ENCODE measurements at places on chromosomes 3 and 15.

DNA sequence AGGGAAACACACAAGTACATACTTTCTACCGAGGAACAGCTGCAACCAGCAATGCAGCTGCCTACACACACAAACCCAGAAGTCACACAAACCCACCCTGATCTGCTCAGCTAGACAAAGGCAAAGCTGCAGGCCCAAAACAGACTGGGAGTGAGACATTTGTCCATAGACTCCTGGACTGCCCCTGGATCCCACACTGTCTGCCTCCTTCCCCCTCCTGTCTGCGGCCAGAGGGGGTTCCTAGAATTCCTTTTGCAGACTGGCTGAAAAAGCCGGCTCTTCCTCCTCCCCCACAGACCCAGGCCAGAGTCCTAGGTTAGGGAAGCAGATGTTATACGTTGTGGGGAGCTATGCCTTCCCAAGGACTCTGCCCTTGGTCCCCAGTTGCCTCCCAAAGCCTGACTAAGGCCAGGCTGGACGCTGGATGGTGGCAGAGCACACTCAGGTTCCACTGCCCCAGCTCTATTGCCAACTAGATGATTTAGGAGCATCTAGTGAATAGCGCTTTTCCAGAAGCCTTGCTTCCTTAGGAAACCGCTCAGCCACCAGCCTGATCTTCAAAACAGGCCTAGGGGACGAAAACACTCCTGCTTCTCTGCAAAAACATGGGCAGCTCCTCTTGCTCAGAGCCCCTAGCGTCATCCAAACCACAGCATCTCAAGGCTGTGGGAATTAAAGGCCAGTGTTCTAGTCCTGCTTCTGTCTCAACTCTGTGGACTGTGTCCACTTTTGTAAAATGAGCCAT, 37.4 kb upstream of the CILP start:
- DNase-seq, result no peak

- DNase-seq, result no peak
Observed at GRCh38 chr3:72655131-72655551, 193.1 kb downstream of the SHQ1 start.

DNA sequence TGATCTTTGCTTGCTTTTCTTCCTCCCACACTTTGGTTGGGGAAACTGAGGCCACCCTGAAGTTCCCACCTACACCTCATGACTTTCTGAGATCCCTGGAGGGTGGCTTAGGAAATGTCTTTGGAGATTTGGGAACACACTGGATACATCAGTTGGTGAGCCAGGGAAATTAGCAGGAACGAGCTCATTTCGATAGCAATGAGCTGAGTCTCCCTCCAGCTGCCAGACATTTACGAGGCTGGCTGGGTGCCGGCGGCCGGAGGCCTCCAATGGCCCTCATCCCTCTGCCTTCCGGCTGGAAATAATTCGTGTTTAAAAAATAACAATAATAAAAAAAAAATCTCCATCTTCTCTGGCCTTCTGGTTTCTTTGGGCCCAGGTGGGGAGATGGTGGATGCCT, 38.8 kb downstream of the SMAD6 start:
- no peak for DNase-seq

GRCh38 chr3:17808994-17809393, 66.6 kb upstream of the TBC1D5 start:
- no peak for DNase-seq

GRCh38 chr15:36517758-36518157, 61.7 kb upstream of the CDIN1 start:
- no peak for DNase-seq

GRCh38 chr3:191246630-191247029, 47.6 kb downstream of the OSTN start:
- no peak for DNase-seq

DNA sequence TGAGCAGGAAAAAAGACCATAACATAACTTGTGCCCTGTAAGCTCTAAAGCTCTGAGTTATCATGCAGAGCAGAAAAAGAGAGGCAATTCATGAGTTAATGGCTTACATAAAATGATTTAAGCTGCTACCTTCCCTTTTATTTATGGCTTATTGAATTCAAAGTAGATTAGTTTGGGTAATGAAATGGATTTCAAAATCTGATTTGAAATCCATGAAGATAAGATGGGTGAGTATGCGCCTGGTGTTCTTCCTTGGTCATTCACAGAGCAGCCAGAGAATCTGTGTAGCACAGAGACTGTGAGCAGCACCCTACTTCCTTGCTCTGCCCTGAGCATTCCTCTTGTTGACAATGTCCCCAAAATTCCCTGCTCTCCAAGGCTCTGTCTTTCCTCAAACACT, 36.2 kb upstream of the MRPL3 start:
- no peak for DNase-seq

DNA sequence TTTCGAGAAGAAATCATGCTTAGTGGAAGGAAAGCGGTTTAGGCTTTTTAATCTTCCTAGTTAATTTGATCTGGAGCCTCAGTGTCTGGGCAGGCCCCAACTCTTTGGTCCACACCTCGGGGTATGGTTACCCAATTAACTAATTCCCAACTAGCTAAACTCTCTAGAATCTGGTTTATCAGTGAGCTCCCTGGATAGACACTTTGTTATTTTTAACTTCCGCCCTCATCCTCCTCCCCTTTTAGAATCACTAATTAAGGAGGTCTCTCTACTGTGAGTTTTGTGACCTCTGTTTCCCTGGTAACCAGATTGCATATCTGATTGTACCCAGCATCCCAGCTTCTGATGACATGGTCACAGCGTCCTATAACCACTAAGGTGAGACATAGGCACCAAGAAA, 112.2 kb downstream of the RARB start:
- DNase-seq, result no peak

DNA sequence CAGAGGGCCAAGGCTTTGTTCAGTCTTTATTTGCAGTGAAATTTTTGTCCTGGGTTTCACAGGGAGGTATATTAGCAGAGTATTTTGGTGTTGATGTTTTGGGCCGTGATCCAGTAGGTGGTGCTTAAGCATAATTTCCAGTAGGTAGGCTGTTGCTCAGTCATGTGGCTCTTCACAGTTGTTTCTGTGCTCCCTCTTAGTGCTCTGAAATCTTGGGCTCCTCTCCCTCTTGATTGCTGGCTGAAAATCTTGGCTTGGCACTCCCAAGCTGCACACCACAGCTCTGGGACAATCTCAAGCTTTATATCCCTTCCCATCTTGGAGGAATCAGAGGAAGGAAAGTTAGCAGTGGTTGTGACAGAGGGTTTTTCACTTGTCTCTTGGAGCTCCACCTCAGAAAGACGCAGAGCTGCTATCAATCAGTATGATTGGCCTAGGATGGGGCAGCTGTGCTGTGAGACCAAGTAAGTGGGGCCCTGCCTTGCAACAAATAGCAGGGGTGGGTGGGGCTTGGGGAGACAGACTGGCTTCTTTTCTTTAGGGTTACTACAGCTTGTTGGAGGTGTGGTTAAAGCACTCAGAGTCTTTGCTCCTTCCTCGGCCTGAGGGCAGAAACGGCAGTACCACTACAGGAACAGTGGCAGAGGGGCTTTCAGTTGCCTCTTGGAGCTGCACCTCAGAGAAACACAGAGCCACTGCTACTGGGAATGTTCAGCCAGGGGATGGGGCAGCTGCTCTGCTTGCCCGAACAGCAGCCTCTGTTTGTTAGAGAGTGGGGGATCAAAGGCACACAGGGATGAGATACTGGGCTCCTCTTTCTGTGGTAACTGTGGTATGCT, 627.0 kb downstream of the SI start:
- DNase-seq, result no peak

DNA sequence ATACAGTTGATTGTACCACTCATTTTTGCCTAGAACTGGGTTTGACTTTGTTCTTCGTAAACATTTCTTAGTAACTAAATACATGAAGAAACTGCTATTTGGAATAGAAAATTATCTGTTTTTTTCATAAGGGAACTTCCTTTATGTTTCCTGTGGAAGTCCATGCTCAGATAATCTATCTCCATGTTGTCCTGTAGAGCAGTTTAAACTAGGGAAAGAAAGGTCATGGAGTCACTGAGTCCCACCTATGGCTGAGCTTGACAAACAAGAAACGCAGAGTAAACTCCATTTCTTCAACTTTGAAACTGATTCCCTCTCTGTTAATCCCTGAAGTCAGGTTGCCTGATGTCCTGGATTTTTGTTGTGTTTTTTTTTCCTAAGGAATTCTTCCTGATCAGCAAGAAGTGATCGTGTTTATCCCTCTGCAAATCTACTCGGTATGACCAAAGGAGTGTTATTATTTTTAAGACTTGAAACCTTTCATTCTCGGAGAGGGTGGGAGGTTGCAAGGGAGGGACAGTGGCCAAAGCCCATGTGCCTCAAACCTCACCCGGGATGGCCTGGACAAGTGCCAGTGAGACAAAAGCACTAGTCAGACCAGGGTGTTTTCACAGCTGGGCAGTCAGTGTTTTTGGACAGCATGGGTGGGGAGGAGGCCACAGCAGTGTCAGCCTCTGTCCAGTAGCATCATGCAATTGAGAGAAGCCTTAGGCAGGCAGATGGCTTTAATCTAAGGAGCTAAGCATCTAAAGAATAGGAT, 129.8 kb upstream of the PHLDB2 start:
- no peak for DNase-seq

GRCh38 chr3:124217542-124217941, 225.6 kb upstream of the ROPN1 start:
- DNase-seq, result no peak

- no peak for DNase-seq
Observed at GRCh38 chr15:86432861-86433260, 353.2 kb downstream of the AGBL1 start.

DNA sequence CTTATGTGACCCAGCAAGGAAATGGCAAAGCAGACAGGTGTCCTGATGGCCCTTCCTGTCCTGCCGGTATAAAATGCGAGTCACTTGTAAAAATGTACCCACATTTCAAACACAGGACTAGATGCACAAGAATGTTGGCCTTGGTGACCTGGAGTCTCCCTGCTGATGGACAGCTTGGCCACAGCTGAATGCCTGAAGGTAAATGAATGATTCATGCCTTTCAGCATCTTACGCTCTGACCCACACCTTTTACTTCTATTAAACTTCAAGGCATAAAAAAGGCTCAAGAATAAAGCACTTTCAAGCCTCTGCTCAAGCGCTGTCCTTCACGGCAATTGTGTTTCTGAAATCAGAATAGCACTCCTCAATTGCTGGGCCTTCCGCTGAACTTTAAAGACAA, 228.0 kb upstream of the SLCO3A1 start:
- DNase-seq, result no peak

DNA sequence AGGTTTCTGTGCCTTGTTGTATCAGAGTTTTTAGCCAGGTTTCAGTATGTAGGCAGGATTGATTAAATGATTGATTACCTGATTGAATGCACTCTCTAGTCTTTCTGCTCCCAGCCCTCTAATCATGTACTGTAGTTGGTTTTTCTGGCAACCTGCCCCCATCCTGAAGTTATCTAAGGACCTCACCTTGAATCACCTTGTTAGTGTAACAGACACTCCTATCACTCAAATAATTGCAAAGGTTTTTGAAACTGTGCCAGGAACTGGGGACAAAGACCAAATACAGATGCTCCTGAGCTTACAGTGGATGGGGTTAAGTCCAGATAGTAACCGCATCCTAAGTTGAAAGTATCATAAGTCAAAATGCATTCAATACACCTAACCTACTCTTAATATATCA, 141.5 kb upstream of the EIF1B start:
- DNase-seq, result no peak

DNA sequence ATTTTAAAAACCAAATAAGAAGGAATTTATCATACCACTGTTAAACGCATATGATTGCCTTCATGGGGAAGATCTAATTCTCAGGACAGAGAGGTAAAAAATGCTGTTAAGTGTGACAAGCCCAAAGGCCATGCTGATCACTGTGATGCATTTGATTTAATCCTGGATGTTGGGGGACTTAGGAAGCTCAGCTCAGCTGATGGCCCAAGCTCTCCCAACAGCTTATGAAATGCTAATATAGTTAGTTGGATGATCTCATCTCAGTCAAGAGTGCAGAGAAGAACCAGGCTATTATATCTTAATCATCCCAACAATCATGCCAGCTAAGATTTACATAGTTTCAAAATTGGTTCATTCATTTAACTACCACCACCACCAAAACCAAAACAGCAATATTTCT, 340.0 kb downstream of the IL20RB start:
- no peak for DNase-seq

DNA sequence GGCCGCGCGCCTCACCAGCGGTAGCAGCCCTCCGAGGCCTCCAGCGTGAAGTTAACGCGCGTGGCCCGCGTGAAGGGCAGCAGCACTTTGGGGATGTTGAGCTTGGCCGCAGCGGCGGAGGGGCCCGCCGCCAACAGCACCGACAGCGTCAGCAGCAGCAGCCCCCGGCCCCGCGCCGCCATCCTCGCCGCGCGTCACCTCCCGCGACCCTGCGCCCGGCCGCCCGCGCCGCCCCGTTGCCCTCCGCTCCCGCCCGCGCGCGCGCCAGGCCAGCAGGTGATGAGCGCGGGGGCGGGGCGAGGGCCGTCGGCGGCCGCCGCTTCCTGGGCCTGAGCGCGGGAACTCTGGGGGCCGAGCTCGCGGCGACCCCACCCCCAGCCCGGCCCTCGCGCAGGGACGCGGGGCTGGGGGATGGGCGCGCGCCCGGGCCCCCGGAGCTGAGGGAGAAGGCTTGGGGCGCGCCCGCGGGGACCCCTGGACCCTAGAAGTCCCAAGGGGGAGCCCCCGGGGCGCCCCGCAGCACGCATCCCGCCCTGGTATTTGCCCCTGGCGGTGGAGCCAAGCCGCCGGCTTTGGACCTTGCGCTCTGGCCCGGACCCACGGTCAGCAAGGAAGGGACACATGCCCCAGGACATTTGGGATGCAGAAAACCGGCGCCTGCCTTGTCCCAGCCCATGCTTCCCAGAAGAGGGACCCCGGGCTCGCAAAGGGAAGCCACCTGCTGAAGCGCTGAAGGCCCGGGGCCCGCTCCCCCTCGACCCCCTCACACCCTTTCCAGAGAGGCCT, at the start of gene NUP210:
TSS of gene NUP210 (minus strand) at position 278 of the 786 bp plus-strand sequence. CDS start at position 182, 96 bp downstream.
- no peak for DNase-seq

- no peak for DNase-seq
Observed at GRCh38 chr15:90576711-90577389, 47.1 kb downstream of the CRTC3 start.
